ENCODE measurements at places on chromosomes 11 and 22. TPM values are rescaled to one million over a fixed set of nuclear protein-coding genes. Genes with fewer than 3 reads are reported as not detected.

The TTC28 gene
- total RNA-seq = 19.4 TPM

The NTM gene
- 1.1 TPM for total RNA-seq

DNA sequence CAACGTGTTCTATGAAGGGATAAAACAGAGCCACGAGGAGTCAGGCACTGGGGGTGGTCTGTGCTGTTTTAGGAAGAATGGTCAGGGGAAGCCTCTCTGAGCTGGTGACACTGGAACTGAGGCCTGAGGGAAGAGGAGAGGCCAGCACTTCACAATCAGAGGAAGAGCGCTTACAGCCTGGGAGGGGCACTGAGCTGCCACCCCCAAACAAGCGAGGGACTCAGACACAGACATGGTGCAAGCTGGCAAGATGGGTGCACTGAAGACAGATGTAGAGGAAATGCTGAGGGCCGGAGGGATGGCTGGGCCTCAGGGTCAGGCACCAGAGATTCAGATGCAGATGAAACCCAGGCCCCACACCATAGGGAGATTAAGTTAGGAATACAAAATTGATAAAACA, 40.0 kb upstream of the TP53I11 start:
- H3K4me1 ChIP-seq = no peaks in the 10 kb centered on the region
- DNase-seq = no peak
- no peaks in the 10 kb centered on the region for H3K36me3 ChIP-seq

- H3K36me3 ChIP-seq = no peaks in the 10 kb centered on the region
- no peak overlapping the region for H3K4me3 ChIP-seq
- no peaks in the 10 kb centered on the region for H3K4me1 ChIP-seq
- no peak for DNase-seq
- H3K27me3 ChIP-seq = no peaks in the 10 kb centered on the region
Observed at GRCh38 chr22:39924286-39924685, 23.4 kb downstream of the GRAP2 start.

DNA sequence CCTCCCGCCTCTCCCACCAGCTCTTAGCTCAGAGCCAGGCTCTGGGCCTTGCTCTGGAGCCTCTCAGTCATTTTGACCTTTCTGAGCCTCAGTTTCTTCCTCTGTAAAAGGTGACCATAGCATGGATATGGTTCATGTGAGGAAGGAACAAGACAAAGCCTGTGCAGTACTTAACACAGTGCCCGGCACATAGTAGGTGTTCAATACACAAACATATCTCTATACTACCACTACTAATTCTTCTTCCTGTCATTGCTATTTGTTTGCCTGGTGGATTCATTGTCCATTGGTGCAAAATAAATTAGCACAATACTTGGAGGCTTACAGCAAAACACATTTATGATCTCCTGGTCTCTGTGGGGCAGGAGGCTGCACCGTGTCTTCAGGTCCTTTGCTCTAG, 21.6 kb upstream of the MPPED1 start:
- H3K27me3 ChIP-seq = no peaks in the 10 kb centered on the region
- DNase-seq = no peak
- H3K27ac ChIP-seq = peak overlapping the region; percentile 86
- peaks cover 6% of the 10 kb centered on the region for H3K4me1 ChIP-seq
- H3K36me3 ChIP-seq = no peaks in the 10 kb centered on the region

The KCNQ1 gene
- total RNA-seq = 2.2 TPM

The PTPRCAP gene
- total RNA-seq = 5.0 TPM

The PYGM gene
- 1.3 TPM for total RNA-seq

DNA sequence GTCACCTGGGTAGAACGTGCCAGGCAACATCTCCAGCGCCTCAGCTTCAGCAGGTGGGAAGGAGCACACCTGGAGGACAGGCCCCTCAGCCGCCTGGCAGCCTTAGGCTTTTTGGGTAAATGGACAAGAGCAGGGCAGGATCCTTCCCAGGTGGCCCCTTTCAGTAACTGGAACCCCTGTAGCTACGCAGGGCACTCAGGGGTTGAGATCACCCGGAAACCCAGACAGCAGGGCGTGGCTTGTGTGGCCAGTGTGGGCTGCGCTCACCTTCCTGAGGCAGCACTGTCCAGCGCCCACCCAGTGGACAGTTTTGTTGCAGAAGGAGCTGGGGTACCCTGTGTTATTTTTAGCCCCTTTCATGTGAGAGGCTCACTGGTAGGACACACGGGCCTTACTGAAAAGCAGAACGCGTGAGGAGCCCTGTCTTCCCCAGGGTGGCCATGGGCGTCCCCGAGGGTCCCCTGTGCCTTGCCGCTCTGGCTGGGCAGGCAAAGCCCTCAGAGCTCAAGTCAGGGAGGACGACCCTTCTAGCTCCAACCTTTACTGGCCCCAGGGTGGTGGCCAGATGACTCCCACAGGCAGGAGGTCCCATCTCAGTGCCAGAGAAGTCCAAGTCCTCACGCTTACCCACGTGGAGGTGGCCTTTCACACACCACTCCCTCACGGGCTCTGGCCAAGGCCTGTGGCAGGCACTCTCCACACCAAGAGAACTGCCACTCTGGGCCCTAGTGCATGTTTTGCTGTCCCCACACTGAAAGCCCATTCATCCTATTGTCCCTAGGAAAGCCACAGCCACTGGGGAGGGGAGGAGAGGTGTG, 75.8 kb downstream of the CTTN start:
- H3K4me1 ChIP-seq = no peaks in the 10 kb centered on the region
- DNase-seq = no peak
- H3K27ac ChIP-seq = no peak overlapping the region
- peaks cover 12% of the 10 kb centered on the region for H3K36me3 ChIP-seq
- no peaks in the 10 kb centered on the region for H3K27me3 ChIP-seq

DNA sequence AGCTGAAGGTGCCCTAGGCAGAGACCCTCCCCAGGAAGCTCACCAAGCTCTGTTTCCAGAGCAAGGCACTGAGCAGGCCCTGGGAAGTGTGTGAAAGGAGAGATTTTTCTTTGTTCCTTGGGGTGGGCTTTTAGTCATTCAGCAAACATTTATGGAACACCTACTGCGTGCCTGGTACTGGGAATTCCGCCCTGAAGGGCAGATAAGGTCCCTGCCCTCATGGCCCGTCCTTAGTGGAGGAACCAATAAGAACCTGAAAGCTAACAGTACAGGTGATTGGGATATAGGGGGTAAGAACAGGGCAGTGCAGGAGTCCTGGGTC, 3.9 kb downstream of the TMEM134 start:
- H3K4me3 ChIP-seq = peak overlapping the region; percentile 72
- no peaks in the 10 kb centered on the region for H3K36me3 ChIP-seq

DNA sequence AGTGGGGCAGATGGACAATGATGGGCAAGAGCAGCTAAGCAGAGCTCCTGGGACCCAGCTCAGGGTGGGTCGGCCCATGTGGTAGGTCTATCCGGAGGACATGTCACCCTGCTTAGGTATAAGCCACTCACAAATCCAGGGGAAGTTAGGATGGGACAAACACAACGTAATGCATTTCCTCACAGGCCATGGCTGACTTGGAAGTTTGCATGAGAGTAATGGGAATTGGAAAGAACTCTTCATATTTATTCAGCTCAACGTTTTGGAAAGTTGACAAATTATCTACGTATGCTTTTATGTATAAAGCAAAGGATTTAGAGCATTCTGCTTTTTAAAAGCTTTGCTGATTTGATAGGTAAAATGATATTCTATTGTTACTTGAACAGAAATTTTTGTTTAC, 74.9 kb downstream of the SMCO4 start:
- no peaks in the 10 kb centered on the region for H3K36me3 ChIP-seq
- H3K27ac ChIP-seq = no peak overlapping the region
- DNase-seq = no peak
- H3K27me3 ChIP-seq = no peaks in the 10 kb centered on the region

The APOA4 gene
- 0.89 TPM for total RNA-seq

GRCh38 chr22:36588285-36588684, 59.3 kb upstream of the EIF3D start:
- no peaks in the 10 kb centered on the region for H3K36me3 ChIP-seq
- DNase-seq = no peak
- no peaks in the 10 kb centered on the region for H3K4me1 ChIP-seq
- H3K27ac ChIP-seq = no peak overlapping the region
- H3K27me3 ChIP-seq = peaks cover 9% of the 10 kb centered on the region

- no peak for DNase-seq
- no peaks in the 10 kb centered on the region for H3K27me3 ChIP-seq
- peaks cover 6% of the 10 kb centered on the region for H3K36me3 ChIP-seq
- H3K4me3 ChIP-seq = peak overlapping the region; percentile 57
- H3K27ac ChIP-seq = peak overlapping the region; percentile 78
- peaks cover 28% of the 10 kb centered on the region for H3K4me1 ChIP-seq
Observed at GRCh38 chr11:59144096-59144495, 1.4 kb downstream of the FAM111A start.

DNA sequence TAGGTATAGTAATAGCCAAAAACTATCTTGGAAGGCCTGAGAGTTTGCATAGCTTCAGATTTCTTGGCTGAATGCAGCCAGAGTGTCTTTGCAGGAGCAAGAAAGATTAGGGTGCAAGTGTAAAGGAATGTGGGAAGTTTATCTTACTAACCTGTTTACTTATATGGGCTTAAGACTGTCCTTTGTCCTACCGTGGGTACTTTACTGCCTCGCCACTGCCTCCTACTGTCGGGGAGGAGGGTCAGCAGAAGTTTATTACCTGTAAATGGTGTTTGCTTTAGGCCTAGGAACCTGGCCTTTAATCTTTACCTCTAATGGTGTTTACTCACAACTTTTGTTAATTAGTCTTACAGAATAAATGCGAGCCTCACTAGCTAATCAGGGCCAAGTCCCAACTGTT, 633.8 kb downstream of the DLG2 start:
- H3K36me3 ChIP-seq = no peaks in the 10 kb centered on the region
- no peak overlapping the region for H3K27ac ChIP-seq
- H3K27me3 ChIP-seq = no peaks in the 10 kb centered on the region
- H3K4me1 ChIP-seq = no peaks in the 10 kb centered on the region

The GGTLC2 gene
- total RNA-seq = not detected

The TMEM45B gene
- 6.3 TPM for total RNA-seq

GRCh38 chr11:42066113-42066512, 606.7 kb upstream of the LRRC4C start:
- H3K4me3 ChIP-seq = no peak overlapping the region
- DNase-seq = no peak
- no peaks in the 10 kb centered on the region for H3K27me3 ChIP-seq
- H3K27ac ChIP-seq = no peak overlapping the region
- H3K36me3 ChIP-seq = no peaks in the 10 kb centered on the region

The KCNE3 gene
- 5.4 TPM for total RNA-seq

The APOC3 gene
- total RNA-seq = 5,828 TPM

The CALCB gene
- 1.2 TPM for total RNA-seq

GRCh38 chr22:29213493-29213892, 7.8 kb downstream of the EMID1 start:
- H3K4me3 ChIP-seq = no peak overlapping the region
- H3K4me1 ChIP-seq = peaks cover 15% of the 10 kb centered on the region
- no peaks in the 10 kb centered on the region for H3K27me3 ChIP-seq
- no peaks in the 10 kb centered on the region for H3K36me3 ChIP-seq
- H3K27ac ChIP-seq = no peak overlapping the region
- no peak for DNase-seq
